ENCODE measurements at places on chromosomes 3 and 15. TPM values are rescaled to one million over a fixed set of nuclear protein-coding genes. Genes with fewer than 3 reads are reported as not detected.

RBMS3 gene
- 93.7 TPM for total RNA-seq

GP9 gene
- not detected for total RNA-seq

GOLGA8Q gene
- total RNA-seq: 2.0 TPM

FILIP1L gene
- 32.1 TPM for total RNA-seq

TPM1 gene
- total RNA-seq: 1,004 TPM

SLC51B gene
- not detected for total RNA-seq

ALDH1L1 gene
- 3.3 TPM for total RNA-seq

INKA1 gene
- 20.5 TPM for total RNA-seq

PRRT3 gene
- 2.5 TPM for total RNA-seq

IGSF11 gene
- under 0.01 TPM for total RNA-seq

CPNE9 gene
- not detected for total RNA-seq

FBN1 gene
- 1,495 TPM for total RNA-seq

NOX5 gene
- total RNA-seq: 0.13 TPM

ARGFX gene
- not detected for total RNA-seq

TFDP2 gene
- total RNA-seq: 20.9 TPM

AADAC gene
- total RNA-seq: 10.6 TPM

C2CD4B gene
- total RNA-seq: 0.26 TPM

OR5K2 gene
- not detected for total RNA-seq

TRIM59 gene
- 25.3 TPM for total RNA-seq

UACA gene
- 177 TPM for total RNA-seq

TMEM207 gene
- total RNA-seq: not detected

PLCB2 gene
- total RNA-seq: 0.53 TPM

MUSTN1 gene
- not detected for total RNA-seq

PDHB gene
- 103 TPM for total RNA-seq

FBLN2 gene
- 547 TPM for total RNA-seq

TRPM1 gene
- not detected for total RNA-seq

PLCH1 gene
- 0.06 TPM for total RNA-seq

SEMA3F gene
- 8.7 TPM for total RNA-seq

IL17RC gene
- 29.2 TPM for total RNA-seq

ARPIN gene
- 15.5 TPM for total RNA-seq

GALNT15 gene
- total RNA-seq: 11.5 TPM

A4GNT gene
- total RNA-seq: not detected

PLCL2 gene
- 8.1 TPM for total RNA-seq

IL5RA gene
- not detected for total RNA-seq

NR1I2 gene
- under 0.01 TPM for total RNA-seq

CFAP92 gene
- total RNA-seq: not detected

LRRC31 gene
- total RNA-seq: not detected
